ENCODE measurements at places on chromosomes 4 and X.
A peak's percentile ranks its signal among the peaks of the same experiment; 100 is the strongest.

GRCh38 chr4:177339477-177340374 is 30.1 kb downstream of the NEIL3 start:
- DNase-seq: peak; percentile 19

DNA sequence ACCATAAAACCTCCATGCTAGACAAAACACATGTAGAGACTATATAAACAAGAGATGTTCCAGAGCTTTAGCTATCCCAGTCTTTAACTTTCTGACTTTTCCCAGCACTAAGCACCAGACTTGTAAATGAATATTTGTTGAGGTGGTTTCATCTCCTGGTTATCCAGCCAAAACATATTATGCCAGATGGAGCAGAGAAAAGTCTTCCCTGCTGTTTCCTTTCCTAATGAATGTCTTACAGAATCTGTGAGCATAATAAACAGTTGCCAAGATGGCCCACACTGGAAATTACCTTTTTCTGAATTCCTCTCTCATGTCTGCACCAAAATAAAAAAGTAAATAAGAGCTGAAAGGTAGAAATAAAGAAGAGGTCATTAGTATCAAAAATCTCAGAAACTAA is 159.2 kb downstream of the TECRL start:
- DNase-seq: no peak

DNA sequence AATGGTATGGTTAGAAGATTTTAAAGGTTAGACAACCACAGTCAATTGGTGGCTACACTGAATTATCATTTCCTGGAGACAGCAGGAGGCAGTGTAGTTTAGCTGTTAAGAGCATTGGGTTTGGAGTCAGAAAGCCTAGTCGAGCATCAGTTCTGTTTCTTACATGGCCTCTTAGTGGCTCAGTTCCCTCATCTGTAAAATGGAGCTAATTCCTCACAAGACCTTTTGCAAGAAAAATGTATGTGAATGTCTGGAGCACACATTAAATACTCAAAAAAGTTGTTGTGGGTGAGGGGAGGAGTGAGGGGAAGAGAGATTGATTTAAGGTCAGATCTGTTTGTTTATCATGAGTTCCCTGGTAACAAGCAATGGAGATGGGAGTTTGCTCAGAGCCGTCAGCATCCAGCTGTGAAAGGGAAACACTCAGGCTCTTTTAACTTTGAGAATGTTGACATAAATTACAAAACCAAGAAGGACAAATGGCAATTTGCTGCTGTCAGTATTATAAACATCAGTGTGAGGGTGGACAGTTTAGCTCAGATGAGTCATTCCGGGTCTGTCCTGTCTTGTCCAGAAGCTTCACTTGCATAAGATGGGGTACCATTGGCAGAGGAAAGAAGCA is 98.2 kb upstream of the PGRMC2 start:
- DNase-seq: no peak

GRCh38 chr4:54173281-54173912 is 55.7 kb upstream of the PDGFRA start:
- no peak for DNase-seq

DNA sequence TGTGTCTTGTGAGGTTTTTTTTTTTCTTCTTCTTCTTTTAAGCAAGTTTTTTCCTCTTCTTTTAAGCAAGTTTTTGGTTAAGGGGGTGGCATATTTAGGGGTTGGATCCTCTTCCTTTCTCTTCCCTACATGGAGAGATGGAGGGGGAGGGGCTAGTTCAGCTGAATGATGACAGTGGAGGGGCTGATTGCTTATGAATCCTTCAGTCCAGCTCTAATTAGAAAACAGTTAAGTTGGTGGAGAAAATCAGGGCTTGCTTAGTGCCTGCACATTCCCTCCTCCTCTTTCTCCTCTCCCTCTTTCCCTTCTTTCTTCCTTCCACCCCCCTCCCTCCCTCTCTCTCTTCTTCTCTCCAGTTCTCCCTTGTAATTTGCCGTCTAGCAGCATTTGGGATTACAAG is 4.4 kb upstream of the HAND2 start:
- no peak for DNase-seq

DNA sequence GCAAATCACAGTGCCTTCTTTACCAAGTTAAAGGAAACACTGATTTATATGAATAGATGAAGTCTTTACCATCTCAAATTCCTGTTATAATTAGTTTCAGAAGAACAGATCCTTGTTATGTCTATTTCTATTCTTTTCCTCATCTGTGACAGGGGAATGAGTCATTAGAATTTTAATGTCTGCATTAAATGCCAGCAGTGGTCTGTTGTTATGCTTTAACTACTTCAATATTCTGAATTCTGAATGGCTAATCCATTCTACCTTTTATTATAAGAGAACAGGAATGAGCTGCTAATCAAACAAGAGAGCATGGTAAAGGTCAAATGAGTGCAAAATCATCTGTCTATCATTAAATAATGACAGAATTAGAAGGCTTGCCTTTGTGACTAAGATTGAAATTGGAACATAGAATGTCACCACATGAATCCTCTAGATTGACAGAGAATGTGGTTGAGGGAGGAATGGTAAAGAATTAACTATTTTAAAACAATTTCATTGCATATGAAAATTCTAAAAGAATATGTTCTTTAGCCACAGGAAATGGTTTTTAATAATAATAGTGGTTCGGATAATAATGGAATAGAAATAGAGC is 935.5 kb downstream of the ADGRL3 start:
- no peak for DNase-seq

GRCh38 chr4:10055871-10056270 is 34.6 kb upstream of the SLC2A9 start:
- no peak for DNase-seq

DNA sequence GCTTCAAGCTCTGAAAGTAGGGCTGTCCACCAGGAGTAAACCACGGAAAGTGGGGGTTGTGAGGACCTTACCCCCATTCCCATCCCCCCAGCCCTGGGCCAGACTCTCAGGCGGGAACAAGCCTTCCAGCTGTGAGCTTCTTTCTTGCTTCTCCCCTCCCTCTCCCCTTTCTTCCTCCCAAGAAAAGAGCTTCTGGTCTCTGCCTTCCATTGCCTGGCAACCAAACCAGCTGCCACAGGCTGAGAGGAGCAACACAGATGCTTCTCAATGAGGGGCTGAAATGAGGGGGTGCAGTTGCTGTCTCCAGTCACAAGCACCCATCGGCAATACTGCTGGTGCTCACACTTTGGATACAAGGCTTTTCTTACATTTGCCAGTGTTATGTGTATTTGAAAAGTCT is 72.5 kb downstream of the SLC16A2 start:
- DNase-seq: no peak

- DNase-seq: no peak
Observed at GRCh38 chr4:1379351-1379781, 26.9 kb downstream of the NKX1-1 start.

- peak; percentile 2 for DNase-seq
Observed at GRCh38 chrX:75061701-75062100, 94.4 kb downstream of the ABCB7 start.

- no peak for DNase-seq
Observed at GRCh38 chr4:140557831-140558435, 10.8 kb downstream of the UCP1 start.

GRCh38 chr4:109157696-109158095 is 144.8 kb downstream of the COL25A1 start:
- no peak for DNase-seq

DNA sequence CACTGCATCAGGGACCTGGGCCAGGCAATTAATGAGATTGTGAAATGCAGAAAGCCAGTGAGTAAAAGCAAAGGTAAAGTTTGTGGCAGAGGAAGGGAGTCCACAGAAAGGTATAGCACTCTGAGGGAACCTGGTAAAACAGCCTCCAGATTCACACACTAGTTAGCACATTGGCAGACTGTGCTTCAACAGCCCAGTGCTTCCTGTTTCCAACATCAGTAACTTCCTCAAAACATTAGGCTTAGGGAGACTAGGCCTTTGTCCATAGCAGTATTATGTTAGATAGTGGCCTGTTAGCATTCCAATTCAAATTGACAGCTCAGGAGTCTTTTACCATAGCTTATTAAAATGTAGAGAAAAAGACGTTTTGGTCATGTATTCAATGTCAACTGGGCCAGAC is 582.6 kb upstream of the ACTRT1 start:
- DNase-seq: no peak

GRCh38 chr4:111813555-111814140 is 331.6 kb upstream of the FAM241A start:
- no peak for DNase-seq

DNA sequence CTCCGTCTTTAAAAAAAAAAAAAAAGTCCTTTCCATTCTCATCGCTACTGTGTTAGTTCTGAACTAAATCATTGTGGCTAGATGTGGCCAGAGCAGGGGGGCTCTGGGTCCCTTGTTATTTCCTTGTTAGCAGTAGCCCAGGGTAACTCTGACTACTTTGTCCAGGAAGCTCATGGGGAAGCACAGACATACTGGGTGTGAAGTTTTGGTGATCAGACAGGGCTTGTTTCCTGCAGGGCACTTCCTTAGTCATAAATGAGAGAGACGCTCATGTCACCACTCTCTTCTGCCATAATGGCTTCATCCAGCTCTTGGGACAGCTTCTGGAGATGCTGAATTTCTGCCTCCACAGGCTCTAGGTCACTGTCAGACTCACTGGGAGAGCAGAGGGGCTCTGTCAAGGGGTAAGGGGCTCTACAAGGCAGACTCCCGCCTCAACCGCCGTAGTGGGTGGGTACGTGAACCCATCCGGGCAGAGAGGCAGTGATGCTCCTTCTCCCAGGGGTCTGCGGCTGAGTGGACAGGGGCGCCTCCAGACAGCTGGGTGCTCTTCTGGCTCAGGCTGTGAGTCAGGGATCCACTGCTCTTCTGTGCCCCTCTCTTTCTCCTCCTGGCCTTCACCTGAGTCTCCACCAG is 12.9 kb downstream of the STIM2 start:
- DNase-seq: peak; percentile 85
